COLO829 (cell line): ENCODE measurements at places on chromosomes 4 and X.

DNA sequence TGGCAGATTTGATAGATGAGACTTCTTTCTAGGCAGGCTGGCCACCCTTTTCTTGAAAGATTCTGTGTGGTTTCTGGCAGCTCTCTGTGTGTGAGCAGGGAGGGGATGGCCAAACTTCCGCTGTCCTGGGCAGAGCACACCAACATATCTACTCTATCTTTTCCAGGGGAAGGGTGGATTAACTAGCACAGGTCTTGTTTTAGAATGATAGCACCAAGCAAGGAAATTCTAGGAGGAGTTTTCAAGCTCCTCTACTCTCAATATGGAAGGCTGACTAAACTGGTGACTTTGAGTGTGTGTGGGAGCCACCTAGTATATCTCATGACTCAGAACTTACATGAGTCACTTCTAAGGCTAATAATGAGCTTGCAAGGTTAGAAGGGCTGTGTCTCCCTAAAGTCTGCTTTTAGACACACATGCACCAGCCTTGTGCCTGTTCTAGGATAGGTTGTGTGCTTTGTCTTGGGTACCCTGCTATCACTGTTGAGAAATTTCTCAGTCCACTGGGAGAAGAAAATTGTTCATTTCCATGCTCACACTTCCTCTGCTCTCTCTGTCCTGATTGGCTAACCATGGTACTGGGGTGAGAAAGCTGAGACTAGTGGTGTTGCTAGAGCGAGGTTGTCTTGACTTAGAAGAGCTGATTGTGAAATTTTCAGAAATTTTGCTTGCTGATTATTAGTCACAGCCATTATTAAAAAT, 72.9 kb downstream of the YIPF6 start:
- DNase-seq: peak; percentile 13

- peak; percentile 90 for DNase-seq
These were observed 167.1 kb downstream of the MAML3 start for GRCh38 chr4:139986689-139987501.

DNA sequence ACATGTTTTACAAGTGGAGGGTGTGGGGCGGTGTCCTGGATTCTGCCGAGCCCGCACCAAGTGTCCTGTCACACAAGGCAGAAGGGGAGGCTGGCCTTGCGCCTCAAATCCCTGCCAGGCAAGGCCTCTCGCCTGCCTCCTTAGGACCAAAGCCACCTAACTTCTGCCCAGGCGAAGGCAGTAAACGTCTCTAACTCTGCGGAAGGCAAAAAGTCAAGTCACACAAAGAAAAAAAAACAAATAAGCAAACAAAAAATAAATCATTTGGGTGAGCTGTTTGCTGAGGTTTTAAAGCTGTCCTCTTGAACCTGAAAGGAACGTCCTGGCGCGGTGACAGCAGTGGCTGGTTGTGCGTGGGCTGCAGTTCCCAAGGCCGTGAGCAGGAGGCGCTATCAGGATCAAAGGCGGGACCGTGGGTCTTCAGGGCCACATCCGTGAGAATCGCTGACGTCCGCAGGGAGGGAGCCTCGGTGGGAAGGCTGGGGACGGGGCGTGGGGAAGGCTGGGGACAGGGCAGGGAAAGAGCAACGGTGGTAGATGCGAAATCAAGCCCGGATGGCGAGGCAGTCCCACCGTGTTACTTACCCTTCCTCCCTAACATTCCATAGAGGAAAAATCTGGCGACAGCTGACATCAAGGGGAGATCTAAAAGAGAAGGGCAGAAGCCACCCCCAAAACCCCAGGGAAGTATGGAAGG, 99.1 kb downstream of the TRAPPC11 start:
- no peak for DNase-seq

DNA sequence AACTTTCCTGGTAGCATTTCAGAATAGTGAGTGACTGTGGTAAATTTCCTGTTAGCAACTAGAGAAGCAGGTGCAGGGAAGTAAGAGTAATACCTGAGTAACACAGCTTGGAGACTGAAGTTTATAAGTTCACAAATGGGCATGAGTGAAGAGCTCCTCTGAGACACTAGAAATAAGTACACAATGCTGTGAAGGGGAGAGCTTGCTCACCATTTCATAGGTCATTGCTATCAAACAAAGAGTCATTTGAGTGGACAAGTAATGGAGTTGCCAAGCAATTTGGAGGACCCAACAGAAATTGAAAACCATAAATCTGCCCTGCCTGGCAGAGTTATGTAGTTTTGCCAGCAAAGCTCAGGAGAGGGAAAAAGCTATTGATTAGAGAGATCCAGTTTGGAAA, 523.6 kb downstream of the TRAM1L1 start:
- DNase-seq: no peak

DNA sequence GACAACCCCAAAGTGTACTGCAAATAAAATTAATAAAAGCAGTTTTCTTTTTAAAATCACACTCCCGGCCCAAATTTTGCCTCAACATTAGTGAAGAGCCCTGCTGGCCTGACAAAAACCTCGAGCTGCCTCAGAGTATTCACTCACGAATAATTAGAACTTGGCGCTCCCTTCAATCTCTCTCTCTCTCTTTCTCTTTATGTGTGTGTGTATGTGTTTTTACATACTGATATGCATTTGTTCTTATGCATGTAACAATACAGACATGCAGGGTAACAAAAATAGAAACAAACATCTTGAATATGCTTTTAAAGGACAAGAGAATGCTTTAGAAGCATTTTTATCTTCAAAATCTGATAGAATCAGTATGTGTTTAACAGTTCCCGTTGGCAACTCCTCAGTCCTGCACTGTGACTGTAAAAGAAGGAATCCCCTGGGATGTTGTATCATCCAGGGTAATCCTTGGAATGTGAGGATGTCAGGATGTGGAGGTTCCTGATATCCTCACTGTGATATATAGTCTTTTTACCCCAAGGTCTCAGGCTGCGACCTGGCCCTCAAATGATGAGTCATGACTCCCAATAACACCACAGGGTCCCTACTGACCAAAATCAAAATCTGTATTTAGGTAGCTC, 53.0 kb downstream of the PTCHD1 start:
- DNase-seq: no peak

DNA sequence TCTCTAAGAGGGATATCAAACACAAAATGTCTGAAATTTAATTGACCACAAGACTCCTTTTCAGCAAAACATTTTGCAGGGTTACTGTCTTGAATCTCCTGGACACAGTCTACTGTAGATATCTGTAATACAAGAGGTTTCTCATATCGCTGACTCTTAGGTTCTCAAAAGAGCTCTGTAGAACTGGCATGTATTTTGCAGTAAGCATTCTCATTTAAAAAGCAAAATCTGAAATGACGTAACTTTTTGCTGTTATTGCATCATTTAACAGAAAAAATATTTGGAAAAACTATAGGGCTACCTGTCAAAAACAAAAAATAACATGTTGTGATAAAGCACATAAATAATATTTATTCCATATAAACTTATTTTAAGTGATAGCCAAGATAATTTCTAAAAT, 114.2 kb downstream of the CDS1 start:
- no peak for DNase-seq

- no peak for DNase-seq
These were observed 155.0 kb downstream of the QDPR start for GRCh38 chr4:17356926-17357325.

DNA sequence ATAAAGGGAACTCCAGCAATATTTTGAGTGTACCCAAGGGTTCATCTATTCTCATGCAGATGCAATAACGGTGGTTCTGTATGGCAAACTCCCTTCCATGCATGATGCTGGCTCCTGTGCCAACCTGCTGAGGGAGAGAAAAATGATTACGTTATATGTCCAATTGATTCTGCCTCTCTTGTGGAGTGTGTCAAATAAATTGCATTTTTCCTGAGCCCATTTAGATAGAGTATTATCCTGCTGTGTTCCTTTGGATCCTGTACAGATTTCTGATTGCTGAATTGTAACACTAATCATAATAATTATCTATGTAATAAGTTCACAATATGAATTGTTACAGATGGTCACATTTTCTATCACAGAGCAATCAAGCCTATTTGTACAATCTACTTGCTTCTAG, 821.7 kb downstream of the C4orf33 start:
- no peak for DNase-seq

DNA sequence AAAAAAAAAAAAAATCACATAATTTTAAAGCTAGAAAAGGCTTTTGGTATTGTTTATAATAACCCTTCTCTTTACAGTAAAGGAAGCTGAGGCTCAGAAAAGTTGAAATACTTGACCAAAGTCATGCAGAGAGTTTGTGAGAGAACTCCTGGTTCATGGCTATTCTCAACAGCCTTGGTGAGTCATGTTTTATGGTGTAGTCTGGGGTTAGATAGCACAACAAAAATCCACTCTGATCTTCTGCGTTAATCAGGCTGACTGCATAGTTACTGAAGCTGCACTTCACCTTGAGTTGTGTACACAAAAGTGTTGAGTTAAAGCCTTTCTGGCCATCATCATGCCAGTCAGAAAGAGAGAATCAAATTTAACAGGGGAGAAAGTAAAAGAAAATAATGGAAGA, 19.3 kb upstream of the SFRP2 start:
- DNase-seq: no peak

DNA sequence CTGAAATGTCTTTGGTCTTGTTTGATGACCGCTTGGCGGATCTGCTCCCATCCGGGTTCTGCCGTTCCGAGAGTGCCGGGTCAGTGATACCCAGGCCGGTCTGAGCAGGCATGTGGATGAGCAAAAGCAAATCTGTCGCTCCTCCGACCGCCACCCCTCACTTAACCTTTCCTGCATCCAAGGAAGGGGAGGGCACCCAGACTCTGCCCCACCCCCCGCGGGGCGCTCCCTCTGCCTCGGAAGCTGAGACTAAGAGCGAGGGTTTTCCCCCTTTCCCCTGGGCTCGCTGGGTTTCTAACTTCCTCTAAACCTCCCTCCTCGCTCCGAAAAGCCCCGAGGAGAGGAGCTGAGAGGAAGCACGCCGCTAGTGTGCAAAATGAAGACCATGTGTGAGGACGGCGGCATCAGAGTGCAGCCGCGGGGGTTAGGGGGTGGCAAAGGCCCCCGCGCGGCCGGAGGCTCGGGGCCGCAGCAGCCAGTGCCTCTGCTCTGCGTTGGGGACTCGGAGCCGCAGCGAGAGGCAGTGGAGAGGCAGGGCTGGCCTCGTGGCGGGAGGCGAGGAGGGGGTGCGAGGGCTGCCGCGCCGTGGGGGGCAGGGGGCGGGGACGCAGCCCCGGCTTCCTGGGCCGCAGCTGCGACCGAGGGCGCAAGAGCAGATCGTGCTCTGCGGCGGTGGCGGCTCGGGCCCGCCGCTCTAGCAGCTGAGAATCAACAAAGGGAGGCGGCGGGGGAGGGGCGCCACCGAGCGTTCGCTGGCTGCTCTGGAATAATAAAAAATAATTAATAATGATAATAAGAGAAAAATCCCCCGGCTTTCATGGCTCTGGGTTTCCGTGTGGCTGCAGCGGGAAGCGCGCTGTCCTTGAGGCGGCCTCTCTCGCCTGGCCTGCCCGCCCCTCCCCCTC, 55.8 kb upstream of the BCOR start:
- no peak for DNase-seq

DNA sequence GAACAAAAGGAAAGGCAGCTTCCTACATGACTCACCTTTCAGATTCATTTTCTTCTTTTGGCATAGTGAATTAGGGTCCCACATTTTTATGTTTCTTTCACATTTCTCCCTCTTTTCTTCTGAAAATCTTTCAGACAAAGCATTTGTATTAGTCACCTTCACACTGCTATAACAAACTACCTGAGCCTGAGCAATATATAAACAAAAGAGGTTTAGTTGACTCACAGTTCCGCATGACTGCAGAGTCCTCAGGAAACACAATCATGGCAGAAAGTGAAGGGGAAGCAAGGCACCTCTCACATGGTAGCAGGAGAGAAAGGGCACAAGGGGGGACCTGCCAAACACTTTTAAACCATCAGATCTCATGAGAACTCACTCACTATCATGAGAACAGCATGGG, 36.9 kb downstream of the MAGEA9 start:
- DNase-seq: no peak

DNA sequence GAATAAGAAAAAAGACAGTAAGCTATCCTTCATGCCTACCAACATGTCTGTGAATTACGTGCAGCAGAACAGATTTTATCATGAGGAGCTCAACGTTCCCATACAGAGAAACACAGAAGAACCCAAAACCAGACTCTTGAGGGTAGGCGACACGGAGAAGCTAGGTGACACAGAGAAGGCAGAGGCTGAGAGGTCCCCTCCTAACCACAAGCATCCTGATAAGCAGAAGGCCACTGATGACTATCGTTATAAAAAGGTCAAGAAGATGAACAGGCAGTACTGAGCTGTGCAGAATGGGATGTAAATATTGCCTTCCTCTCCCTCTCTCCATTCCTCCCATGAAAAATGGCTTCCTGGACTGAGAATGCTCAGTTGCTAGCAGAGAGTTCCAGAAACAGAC, 350.2 kb upstream of the BOD1L1 start:
- no peak for DNase-seq

- no peak for DNase-seq
These were observed 28.9 kb downstream of the STARD8 start for GRCh38 chrX:68676335-68676734.
